ENCODE measurements at places on chromosomes 1 and 21. TPM values are rescaled to one million over a fixed set of nuclear protein-coding genes. Genes with fewer than 3 reads are reported as not detected.

DNA sequence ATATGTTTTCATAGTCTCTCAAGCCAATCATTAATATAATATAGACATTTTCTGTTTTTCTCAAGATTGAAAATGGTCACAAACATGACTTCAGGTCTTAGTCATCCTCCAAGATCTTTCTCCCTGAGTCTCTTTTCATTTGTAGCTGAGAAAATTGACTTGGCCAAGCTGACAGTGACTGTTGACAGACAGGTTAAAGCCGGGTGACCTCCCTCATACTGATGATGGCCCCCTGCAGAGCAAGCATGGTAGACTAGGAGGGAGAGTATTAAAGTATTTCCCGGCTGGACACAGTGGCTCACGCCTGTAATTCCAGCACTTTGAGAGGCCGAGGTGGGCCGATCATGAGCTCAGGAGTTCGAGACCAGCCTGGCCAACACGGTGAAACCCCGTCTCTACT, 6.8 kb upstream of the KIAA1614 start:
- no peak for DNase-seq

- no peak for DNase-seq
These were observed 150.7 kb downstream of the CLIC6 start for GRCh38 chr21:34819357-34819999.

DNA sequence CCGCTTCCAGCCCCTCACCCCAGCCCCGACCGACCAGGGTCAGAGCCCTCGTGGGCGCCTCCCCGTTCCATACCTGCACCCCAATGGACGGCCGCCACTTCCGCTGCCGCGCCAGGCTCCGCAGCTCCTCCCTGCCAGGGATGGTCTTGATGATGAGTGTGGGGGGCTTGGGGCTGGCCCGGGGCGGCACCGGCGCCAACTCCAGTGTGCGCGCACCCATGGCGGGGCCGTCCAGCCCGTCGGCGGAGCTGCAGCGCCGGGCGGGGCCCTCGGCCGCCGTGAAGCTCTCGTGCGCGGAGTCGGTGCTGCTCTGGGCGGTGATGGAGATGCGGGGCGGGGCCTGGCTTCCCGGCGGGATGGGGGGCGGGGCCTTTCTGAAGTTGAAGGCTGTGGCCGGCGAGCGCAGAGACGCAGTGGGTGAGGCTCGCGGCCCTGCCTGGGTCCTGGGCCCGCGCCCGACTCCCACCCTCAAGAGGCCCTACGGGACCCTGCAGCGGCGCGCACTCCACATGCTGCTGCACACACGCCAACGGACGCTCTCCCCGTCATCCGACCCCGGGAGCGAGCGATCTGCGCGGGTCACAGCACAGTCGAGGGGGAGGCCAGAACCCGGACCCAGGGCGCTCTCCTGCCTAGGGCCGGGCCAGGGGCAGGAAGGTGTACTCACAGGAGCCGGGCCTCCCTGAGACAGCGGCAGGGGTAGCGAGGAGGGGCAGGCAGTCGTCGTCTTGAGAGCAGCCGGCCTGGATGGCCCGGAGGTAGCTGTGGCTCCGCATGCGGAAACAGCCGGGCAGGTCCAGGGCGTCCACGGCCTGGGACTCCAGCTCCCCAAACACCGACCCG, 26.1 kb upstream of the SMIM12 start:
- DNase-seq: peak; percentile 31

- no peak for DNase-seq
These were observed 143.2 kb upstream of the CSF3R start for GRCh38 chr1:36625935-36626310.

DNA sequence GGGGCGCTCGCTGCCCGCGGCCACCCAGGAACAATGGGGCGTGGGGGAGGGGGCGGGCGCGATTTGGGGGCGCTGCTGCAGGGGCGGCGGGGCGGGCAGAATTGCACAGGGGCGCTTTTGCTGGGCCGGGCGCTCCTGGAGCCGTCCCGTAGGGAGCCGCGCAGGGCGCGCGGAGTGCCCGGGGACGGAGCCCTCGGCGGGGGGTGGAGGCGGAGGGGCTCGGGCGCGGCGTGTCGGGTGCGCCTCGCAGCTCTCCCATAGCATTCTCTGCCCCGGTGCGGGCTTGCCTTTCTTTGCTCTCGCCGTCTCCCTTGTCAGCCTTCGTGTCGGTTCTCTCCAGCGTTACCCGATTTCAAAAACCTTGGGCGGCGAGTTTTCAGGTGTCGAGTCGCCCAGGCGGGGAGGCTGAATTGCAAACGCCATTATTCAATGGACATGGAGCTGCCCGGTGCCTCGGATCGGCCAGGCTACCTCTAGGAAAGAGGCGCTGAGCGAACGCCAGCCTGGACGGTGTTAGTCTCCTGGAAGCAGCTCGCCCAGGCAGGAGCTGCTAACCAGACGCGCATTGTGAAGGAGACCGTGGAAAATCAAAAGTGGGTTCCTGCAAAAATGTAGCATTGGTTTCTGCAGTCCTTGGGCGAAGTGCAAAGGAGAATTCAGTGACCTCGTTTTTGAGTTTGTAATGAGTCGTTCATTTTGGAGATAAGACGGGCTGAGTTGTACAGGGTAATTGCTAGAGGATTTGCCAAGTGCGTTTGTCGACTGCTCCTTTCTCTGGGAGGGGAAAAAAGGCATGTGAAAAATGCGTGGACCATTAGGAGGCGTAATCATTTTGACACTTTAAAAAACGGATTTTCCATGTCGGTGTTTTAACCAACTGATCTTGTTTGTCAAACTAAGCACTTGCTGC, 626 bp downstream of the CXADR start:
- DNase-seq: peak; percentile 48

DNA sequence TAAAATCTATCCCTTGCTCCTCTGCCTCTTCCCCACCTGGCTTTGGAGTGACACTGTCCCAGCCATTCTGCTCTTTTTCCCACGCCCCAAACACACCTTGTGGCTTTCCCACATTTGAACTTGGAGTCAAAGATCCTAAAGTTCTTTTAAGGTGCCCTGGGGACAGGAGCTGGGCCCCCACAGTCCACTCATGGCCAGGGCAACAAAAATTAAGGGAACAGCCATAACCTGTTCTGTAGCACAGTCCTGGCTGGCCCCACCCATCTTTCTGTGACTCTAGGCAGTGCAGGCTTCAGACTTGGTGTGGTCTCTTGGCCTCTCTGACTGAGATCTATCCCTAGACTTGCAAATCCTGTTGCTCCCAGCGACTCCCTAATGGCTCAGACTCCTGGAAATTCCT, 143.0 kb upstream of the MAGI3 start:
- DNase-seq: peak; percentile 72

GRCh38 chr1:83997631-83998030, 1.3 kb downstream of the TTLL7 start:
- DNase-seq: no peak

- no peak for DNase-seq
These were observed 233.0 kb upstream of the CACYBP start for GRCh38 chr1:174766727-174767126.

GRCh38 chr1:61426885-61427284, 298.1 kb downstream of the TM2D1 start:
- no peak for DNase-seq

DNA sequence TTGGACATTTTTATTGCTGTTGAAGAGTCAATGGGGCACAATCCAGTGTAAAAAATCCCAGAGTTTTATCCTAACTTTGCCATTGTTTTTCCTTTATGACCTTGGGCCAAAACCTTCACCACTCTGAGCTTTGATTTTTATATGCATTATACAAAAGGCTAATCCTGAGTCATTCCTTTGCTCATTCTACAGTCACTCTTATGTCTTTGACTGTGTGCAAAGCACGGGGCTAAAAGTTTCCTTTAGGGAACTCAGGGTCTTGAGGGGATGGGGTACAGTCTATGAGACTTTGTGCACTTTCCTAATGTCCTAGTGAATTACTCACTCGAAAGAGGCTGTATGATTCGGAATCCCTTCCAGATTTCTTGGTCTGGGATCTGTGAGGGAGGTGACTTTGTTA, 543.2 kb upstream of the CAMK1G start:
- DNase-seq: no peak

Gene GRHL3
- not detected for total RNA-seq

Gene TNNT2
- total RNA-seq: not detected

Gene KRTAP27-1
- total RNA-seq: not detected

Gene OR2T8
- not detected for total RNA-seq

Gene SPRR2F
- 1.3 TPM for total RNA-seq

Gene CA6
- not detected for total RNA-seq

Data from body of pancreas (tissue), 4 donors.